Stimulated activated naive CD4-positive, alpha-beta T cell (primary cell): ENCODE measurements at places on chromosomes 4 and X.

- no peak for DNase-seq
Observed at GRCh38 chr4:181345931-181346330, 897.3 kb upstream of the TENM3 start.

- no peak for DNase-seq
Observed at GRCh38 chr4:7811536-7812191, 128.0 kb downstream of the AFAP1 start.

GRCh38 chr4:184503869-184504300 lies 29.5 kb upstream of the IRF2 start:
- peak; percentile 64 for DNase-seq

GRCh38 chr4:18227880-18228279 lies 206.3 kb upstream of the LCORL start:
- DNase-seq = no peak

DNA sequence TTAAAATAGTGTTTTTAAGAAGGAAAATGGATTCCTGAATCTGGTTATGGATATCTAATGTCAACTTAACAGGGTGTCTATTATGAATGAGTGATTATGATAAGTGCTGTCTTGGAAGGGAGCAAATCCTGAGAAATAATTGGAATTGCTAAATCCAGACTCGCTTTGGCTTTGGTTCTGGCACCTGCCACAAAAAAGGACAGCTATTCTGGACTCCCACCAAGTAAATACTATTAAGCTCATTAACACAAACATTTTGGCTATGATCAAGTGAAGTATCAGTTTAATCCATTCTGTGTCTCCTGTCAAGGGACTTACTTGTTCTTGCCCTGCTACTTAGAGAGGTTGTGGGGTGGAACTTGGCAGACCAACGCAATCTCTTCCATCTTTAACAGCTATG lies 403.7 kb downstream of the CENPC start:
- no peak for DNase-seq

GRCh38 chrX:105315248-105315647 lies 94.8 kb upstream of the TEX13A start:
- no peak for DNase-seq

DNA sequence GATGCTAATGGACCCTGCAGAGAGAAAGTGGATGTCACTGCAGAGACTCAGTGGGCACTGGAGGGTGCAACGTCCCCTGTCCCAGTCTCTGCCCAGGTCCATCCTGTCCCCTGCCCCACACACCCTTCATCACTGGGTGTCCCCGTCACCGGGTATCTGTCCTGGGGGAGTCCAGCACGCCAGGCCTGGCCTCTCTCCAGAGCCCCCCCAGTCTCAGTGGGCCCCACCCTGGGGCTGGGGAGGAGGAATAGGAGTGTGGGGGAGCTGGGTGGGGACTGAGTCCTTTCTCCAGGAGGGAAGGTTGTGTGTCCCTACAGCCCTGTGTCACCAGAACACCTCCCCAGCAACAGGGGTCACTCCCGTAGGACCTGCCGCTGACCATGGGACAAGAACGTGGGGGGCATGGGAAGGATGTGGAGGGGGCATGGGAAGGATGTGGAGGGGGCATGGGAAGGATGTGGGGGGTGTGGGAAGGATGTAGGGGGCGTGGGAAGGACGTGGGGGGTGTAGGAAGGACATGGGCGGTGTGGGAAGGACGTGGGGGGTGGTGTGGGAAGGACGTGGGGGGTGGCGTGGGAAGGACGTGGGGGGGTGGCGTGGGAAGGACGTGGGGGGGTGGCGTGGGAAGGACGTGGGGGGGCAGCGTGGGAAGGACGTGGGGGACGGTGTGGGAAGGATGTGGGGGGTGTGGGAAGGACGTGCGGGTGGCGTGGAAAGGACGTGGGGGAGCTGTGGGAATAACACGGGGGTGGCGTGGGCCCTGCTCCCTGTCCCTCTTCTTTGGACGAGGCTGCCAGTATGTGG lies 21.0 kb upstream of the SPON2 start:
- DNase-seq = no peak

DNA sequence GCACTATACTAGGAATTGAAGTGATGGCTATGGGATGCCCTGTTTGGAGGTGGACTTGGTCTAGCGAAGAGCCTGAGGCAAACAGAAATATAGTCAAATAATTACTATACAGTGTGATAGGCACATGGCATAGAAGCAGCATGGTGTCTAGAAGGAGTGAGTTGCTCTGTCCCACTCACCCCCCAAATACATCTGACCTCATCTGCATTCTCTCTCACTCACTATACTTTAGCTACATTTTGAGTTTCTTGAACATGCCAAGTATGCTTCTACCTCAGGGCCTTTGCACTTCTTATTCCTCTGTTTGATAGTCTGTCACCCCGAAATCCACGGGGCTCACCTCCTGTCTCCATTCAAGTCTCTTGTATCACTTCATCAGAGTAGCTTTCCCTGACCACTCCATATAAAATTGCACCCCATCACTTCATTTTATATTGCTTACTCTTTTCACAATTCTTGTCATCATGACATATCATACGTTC lies 2.6 kb upstream of the FIP1L1 start:
- no peak for DNase-seq

DNA sequence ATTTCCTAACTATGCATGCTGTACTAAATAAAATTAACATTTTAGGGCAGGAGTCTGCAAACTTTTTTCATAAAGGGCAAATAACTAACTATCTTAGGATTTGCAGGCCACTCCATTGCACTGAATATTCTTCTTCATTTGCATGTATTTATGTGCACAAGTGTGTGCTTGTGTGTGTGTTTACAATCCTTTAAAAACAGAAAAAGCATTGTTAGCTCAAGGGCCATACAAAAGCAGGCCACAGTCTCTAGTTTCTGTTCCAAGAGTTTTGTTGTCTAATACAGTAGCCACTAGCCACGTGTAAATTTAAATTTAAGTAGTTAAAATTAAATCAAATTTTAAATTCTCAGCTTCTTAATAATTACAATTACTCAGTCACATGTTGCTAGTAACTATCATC lies 621.8 kb downstream of the TMA16 start:
- DNase-seq = no peak

- no peak for DNase-seq
Observed at GRCh38 chr4:109248322-109248900, 54.0 kb downstream of the COL25A1 start.

- no peak for DNase-seq
Observed at GRCh38 chr4:7901311-7901885, 38.3 kb downstream of the AFAP1 start.

- no peak for DNase-seq
Observed at GRCh38 chrX:14673764-14674163, 144.4 kb downstream of the GLRA2 start.

DNA sequence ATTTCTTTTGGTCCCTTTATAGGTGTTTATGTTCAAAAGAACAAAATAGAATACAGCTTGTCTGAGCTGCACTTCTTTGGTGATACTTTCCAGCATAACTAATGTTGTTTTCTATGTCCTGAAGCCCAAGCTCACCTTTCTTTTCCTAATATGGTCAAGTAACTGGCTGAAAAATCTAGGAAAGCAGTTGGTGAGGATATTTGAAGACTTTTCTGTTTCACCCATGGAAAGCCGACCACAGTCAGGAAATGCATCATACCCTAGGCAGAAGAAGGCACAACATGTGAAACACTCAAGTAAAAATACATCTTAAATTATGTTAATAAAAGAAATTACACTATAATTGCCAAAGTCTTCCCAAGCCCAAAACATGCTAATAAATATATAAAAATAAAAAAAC lies 337.0 kb downstream of the PDGFC start:
- DNase-seq = no peak

DNA sequence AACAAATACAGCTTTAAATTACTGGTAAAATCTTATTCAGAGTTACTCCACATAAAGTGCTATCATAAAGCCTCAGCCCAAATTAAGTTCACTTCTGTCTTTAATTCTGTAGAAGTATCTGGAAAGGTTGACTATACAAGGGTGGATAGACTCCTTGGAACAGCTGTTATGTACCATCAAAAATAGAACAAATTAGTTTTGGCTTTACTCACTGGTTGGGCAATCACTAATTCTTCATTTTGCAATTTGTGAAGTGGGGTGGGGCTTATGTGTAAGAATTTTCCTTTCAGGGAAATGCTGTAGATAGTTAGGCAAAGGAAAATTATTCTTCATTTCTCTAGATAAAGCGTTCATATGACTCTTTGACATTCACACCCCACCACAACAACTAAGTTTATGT lies 7.8 kb downstream of the DIAPH2 start:
- no peak for DNase-seq

GRCh38 chr4:107035819-107036583 lies at the start of gene DKK2:
Gene DKK2, minus strand, starts transcription at chr4:107036313. Its CDS starts 722 bp downstream, at chr4:107035591.
- DNase-seq = no peak

DNA sequence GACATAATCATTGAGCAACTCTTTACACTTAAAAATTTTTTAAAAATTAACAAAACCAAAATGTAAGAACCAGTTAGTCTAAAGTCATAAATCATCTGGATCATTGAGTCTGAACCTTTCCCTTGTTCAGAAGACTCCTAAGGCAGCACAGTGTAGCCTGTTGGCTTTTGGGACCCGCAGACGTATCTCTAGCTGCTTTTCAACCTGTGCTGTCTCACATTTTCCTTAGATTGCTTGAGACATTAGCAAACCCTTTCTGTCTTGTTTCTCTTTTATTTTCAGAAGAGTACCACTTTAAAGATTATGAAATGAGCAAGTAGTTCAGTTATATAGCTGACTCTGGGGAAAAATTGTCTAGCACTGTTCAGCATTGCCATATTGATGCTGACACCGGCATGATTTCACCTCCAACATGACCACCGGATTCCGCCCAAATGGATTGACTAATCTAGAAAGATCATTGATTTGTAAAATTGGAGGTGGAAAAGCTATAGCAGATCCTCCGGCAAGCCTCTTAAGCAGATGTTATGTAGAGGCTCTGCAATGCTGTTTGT lies 8.9 kb downstream of the TCEANC start:
- no peak for DNase-seq

- DNase-seq = no peak
Observed at GRCh38 chr4:37385424-37385823, 140.9 kb downstream of the NWD2 start.

- no peak for DNase-seq
Observed at GRCh38 chr4:124288706-124289486, 423.6 kb downstream of the ANKRD50 start.

- DNase-seq = no peak
Observed at GRCh38 chr4:102687982-102688433, 72.8 kb downstream of the MANBA start.

GRCh38 chr4:168632301-168632725 lies 135.5 kb downstream of the PALLD start:
- no peak for DNase-seq

- DNase-seq = no peak
Observed at GRCh38 chrX:69630147-69630546, 14.2 kb downstream of the EDA start.

- no peak for DNase-seq
Observed at GRCh38 chr4:69816236-69816635, 43.7 kb downstream of the SULT1E1 start.

DNA sequence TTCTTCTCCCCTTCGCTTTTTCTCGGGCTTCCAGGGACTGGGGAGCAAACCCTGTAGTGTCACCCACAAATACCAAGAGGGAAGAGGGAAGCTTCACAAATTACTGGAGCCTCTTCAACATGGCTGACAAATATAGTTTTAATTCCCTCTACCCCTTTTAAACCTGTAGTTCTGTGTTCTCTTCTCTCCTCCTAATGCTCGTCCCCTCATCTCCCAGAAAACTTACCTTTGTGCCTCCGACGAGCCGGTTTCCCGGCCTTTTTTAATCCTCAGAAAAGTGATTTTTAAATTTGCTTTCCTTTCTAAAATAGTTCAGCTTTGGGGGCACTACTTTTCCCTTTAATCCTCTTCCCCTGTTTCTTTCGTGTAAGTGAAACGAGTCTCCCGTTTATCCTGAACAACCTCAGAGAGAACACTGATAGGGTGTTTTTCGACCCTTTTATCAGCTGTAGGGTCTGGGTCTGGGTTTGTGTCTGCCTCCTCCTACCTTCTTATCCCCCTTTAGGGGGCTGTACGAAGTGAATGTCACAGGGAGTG lies 408 bp downstream of the TET2 start:
- no peak for DNase-seq

DNA sequence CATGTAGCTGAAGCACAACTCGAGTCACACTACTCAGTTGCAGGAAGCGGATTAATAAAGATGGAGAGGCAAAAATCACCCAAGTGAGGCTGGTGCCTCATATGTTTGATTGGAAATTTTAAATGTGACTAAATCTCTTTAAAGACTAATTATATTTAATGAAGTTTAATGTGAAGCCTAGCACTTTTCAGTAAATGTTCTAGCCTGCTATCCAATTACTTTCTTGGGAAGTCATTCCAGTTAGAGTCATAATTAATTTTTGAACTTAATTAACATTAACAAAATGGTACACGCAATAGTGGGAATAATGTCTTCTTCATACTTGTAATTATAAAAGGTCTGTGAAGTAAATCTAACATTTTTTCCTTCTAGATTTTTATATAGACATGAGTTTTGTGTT lies 20.6 kb downstream of the F11 start:
- no peak for DNase-seq

GRCh38 chr4:134201216-134202161 lies at the start of gene PABPC4L:
Gene PABPC4L, minus strand, starts transcription at chr4:134201789. Its CDS starts 770 bp downstream, at chr4:134201019.
- no peak for DNase-seq

DNA sequence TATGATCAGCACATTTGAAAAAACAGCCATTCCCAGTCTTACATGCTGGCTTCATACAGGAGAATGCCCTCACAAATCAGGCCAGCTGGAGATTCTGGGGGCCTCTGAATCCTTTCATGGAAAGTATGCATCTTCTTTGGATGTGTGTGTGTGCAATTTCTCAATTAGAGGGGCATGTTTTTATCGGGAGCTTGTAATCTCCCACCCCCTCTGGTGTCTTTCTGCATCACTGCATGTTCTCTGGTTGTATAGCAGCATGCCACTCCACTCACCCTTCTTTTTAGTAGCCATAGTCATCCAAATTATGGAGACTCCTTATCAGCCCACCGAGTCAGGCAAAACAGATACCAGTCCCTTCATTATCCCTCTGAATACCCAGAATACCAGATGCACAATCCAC lies 282.2 kb upstream of the SLIT2 start:
- no peak for DNase-seq

DNA sequence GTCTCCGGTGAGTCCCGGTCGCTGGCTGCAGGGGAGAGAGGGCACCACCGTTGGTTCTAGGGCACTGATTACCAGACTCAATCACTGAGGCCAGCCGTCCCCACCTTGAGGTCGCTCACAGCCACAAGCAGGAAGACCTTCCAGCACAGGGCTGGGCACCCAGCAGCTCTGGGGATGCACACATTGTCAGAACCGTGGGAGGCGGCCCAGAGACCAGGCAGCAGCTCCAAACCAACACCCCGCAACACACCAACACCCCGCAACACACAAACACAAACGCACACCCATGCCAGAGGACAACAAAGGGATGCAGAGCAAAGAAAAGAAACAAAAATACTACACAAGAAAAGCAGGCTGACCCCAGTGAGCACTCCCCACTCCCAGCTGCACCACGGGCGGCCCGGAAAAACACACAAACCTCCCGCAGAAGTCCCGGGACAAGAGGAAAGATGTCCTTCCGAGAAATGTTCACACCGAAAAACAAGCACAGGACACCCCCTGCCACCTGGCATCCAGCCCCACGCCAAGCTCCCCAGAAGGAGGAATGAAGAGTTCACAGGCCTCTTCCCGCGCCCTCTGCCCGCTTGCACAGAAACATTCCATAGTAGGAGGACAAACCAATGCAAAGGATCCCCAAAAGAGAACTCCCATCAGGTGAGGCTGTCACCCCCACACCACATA lies 3.2 kb downstream of the HMX1 start:
- DNase-seq = no peak
